ENCODE measurements at places on chromosomes 5 and 9.

DNA sequence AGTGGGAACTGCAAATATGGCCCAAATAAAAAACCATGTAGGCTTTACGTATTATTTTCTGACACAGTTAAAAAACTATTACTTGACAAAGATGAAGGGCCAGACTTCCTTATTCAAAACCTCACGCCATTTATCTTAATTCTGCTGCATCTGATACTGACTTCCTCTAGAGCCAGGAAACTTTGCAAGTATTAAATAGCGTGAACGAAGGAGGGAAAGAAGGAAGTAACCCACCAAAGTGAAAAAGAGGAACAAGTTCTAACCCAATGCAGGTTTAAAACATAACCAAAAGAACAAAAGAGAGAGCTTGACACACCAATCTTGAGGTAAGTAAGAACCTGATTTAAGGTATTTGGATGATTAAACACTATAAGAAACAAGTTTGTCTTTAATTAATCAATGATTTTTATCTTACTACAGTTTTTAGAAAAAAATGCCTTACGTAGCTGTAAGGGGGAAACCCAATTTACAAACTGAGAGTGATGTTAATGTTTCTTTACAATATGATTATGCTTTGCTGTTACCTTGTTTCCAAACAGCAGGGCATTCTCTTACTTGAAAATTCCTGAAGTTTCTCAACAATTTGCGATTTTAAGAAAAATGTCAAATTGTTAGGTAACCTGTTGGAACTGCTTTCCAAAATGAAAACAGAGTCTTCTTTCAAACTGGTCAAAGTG is at the start of gene GAPT:
TSS of gene GAPT (plus strand) at position 220 of the 677 bp plus-strand sequence. CDS start 3,102 bp downstream, outside the sequence.
- no peak for DNase-seq

- no peak for DNase-seq
Observed at GRCh38 chr9:88173378-88173999, 35.2 kb upstream of the SPATA31C2 start.

DNA sequence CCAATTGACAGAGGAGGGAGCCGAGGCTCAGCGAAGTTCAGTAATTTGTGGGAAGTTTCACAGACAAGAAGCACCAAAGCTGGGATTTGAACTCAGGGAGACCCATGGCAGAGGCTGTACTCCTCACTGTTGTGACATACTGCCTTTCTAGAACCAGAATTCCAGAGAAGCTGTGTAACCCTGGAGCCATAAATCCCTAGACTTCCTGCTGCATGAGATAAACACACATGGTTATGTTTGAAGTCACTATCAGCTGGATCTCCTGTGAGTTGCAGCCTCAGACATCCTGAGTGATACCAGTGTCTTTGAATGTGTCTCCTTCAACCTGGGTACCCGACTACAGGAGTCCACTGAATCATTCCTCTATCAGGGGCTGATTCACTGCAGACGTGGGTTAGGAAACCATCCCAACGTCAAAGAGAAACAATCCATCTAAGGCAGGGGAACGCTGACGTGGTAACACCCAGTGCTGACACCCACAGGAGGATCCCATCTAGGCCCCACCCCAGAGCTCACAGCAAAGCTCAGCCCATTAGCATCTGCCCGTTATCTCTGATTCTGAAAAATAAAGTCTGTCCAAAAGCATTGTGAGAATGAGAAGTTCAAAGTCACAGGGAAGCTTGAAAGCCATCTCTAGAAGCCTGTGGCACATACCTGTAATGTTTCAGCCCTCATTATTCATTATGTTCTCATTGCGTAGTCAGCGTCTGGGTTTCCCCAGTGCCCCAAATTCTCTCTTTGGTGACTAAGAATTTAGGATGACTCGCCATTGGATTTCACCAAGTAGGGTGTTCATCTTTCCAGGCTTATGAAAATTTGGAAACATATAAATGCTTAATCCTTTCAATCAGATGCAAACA is 36.3 kb upstream of the BASP1 start:
- no peak for DNase-seq

GRCh38 chr9:2634818-2635217 is 13.2 kb downstream of the VLDLR start:
- no peak for DNase-seq

DNA sequence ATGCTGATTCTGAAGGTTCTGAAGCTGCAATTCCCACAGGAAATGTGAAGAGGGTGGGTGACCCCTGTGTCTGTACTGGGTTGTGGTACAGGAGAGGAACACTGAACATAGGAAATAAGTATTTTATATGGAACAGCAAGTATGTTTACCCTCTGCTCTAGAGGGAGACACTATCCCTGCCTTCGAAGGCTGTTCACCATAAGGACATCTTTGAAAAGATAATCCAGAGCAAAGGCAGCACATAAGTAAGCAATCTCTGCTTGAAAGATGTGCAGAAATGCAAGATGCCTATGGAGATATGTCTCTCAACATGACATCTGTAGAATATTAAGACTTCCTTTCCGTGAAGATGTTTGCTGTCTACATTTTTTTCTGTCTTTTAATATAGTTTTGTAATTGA is 184.4 kb upstream of the EFNA5 start:
- no peak for DNase-seq

Measured in cerebellum (tissue), 4 donors.